ENCODE measurements at places on chromosomes 11 and 22.

DNA sequence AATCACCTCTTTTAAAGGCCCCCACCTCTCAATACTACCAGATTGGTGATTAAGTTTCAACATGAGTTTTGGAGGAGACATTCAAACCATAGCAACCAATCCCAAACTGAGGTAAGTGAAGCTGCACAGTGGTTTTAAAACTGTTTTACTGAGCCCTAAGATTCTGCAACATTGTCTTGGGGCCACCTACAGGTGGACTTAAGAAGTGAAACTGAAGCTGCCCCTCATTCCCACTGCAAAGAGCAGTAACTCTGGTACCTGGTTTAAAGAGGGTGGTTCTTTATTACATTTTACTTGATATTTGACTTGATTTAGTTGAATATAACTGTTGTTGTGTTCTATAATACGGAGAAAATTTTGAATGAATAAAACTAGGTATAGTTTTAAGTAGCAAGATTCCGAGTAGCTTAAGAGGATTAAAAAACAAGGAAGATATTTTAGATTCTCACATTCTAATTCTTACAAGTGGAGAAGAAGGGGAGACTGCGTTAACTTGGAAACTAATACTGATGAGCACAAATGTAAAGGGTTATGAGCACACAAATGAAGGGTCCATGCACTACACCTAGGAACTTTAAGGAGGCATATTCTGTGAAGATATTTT lies 26.7 kb downstream of the SYT9 start:
- DNase-seq: peak; percentile 1

DNA sequence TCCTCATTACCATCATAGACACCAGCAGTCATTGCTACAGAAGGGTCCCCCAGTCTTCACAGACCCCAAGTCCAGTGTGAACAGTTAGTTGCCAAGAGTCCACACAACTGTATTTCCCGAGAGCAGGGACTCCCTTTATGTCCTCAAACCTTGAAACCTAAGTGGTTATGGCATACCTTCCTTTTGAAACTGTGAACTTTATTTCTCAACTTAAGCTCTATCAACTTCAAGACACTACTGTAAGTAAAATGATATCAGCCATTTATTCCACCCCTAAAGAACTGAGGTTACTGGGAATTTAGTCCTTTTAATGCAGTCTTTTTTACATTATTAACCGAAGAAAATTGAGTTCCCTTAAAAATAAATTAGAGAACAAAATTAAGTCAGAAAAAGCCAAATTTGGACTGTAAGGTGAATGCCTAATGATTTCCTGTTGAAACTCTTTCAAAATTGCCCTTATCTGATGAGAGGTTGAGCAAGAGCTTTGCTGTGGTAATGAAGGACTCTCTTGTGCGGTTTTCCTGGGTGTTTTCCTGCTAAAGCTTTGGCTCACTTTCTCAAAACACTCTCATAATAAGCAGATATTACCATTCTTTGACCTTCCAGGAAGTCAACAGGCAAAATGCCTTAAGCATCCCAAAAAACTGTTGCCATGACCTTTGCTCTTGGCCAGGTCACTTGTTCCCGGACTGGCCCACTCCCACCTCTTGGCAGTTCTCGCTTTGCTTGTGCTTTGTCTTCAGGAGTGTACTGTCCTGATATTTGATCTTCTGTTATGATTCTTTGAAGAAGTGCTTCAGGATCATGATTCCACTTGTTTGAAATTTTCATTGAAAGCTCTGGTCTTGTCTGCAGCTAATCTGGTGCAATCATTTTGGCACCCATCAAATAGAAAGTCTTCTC lies 765.4 kb upstream of the ANO3 start:
- no peak for DNase-seq

- DNase-seq: no peak
Measured at GRCh38 chr11:133697161-133697560, 148.2 kb downstream of the SPATA19 start.

DNA sequence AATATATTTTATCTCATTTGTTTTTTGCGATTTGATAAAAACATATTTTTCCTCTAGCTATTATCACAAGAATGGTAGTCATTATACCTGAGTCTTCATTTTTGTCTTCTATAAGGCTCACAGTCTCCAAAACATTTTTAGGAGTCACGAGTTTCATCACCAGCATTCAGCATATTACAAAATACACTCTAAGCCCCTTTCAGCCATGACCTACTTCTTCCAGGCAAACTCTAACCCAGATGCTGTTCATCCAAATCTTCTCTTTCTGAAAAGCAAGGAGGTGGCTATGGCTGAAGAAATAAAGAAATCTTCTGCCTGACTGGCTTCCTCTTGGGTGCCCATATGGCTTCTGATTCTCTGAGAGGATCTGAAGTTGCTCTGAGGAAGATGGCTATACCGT lies 35.7 kb upstream of the USP47 start:
- no peak for DNase-seq

GRCh38 chr11:122784325-122784955 lies 53.9 kb upstream of the CRTAM start:
- no peak for DNase-seq

GRCh38 chr11:19027829-19028595 lies 32.5 kb downstream of the MRGPRX2 start:
- no peak for DNase-seq

- peak; percentile 51 for DNase-seq
Measured at GRCh38 chr11:124800226-124800929, at the start of gene MSANTD2. Gene MSANTD2 (minus strand): TSS chr11:124800406. CDS start chr11:124800380, 26 bp downstream.

DNA sequence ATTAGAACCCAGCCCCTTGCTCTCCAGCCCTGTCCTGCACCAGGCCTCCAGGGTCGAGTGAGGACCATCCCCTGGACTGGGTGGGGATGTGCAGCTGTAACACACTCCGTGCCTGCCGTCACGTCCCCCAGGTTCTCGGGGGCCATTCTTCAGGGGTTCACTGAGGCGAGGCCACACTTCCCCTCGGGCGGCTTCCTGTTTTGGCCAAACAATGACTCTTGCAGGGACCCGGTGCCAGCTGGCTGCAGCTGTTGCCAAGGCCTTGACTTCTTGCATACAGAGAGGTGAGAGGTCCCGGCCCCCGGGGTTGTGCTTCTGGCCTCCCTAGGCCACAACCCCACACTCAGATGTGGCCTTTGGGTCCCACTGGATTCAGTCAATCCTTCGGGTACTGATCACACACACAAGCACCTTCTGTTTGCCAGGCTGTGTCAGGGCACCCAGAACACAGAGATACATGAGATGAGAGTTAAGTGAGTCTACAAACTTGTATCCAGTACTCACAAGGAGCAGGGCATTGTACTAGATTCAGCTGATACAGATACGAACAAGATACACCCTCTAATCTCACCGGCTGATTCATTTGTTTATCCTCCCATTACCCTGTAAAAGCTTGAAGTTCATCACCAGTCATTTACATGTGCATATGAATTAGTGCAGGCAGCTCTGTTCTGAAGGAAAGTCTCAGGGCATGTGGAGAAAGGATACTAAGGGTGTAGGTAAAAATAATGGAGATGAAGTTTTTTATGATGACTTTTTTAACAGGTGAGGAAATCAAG lies 32.9 kb downstream of the LRRC32 start:
- DNase-seq: no peak

DNA sequence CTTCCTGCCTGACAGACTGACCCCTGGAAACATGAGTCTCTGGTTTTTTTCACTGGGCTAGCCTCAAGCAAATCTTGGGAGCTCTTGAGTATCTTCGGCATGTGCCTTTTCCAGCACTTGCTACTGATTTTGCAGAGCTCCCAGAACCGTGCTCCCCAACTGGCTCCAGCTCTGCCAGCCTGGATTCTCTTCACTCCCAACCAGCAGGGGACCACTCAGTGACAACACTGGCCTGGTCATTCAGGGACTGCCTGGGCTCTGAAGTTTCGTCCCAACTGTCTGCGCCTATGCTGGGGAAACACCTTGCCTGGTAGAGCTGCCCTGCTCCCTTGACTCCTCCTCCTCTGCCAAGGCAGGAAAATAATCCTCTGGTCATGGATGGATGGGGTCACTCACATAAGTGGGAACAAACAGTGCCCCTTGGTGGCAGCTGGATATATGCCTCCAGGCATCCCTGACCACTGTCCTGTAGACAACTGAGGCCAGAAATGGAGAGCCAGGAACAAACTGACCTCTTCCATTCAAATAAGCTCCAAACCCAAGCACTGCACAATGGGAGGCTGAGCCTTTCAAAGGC lies 30.2 kb downstream of the POLDIP3 start:
- DNase-seq: no peak

- no peak for DNase-seq
Measured at GRCh38 chr22:29617922-29618629, 14.6 kb downstream of the NF2 start.

- DNase-seq: no peak
Measured at GRCh38 chr11:115672999-115673411, 168.8 kb upstream of the CADM1 start.

DNA sequence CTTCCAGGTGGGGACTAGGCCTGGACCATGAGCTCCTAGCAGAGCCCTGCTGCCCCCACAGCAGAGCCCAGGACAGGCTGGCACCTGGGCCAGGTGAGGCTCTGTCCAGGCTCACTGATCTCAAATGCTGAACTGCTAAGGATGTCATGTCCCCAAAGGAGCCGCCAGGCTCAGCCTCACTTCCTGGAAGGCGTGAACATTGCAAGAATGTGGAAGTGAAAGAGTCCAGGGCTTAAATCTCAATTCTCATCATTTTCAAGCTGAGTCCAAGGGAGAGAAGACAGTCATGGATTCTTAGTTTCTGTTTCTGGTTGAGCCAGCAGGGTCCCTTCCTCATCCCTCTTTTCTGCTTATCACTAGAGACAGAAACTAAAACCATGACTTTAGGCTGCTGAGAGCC lies 5.0 kb downstream of the ASCL2 start:
- DNase-seq: no peak

DNA sequence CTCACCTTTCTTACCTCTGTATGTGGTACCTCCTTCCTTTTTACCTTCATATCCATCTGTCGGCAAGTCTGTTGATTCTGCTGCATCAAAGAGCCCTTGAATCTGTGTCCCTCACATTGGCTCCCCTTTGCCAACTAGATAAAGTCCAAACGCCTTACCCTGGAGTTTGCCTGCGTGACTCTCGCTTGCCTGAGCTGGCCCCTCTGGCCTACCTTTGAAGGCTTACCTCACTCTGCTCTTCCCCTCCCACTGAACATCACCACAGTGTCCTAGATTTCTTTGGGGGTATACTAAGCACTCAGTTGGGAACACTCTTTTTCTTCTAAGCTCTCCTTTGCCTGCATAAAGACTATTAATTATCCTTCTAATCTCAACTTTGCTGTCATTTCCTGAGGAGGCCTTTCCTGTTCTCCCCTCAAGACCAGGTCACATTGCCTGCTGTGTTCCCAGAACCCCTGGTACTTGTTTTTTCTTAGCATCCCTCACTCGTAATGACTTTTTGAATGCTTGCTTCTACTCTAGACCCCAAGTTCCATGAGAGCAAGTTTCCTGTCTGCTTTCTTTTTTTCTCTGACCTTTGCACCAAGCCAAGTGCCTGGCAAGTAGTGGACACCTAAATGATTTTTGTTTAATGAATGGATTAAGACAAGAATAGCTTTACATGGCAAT lies 67.8 kb upstream of the ADORA2A start:
- no peak for DNase-seq

DNA sequence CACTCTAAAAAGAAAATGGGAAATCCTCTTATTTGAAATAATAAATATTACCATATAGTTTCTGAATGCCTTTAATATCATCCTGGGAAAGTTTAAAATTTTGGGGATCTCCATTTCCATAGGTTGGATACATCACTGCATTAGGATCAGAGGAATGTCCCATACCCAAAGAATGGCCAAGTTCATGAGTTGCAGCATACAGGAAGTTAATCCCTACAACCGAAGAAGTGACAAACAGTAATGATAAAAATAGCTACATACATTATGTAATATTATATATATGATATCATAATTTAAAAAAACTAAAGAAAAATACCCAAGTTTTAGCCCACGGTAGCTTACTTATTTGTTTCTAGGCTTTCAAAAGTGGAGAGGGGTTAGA lies 7.4 kb downstream of the MMP7 start:
- DNase-seq: no peak

DNA sequence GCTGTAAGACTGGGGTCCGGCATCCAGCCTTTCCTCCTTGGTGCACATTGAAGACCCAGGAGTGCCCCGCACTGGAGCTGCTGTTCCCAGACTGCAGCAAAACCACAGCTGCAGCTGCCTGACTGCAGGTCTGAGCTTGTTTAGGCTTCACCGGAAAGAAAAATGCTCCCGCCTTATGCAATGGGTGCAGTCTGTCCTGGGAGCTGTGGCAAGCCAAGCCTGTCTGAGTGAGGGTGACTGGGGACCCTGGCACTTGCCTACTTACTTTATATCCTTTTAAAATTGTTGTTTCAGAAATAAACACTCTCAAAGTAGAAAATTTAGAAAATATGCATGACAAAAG lies 23.3 kb upstream of the CD44 start:
- no peak for DNase-seq

DNA sequence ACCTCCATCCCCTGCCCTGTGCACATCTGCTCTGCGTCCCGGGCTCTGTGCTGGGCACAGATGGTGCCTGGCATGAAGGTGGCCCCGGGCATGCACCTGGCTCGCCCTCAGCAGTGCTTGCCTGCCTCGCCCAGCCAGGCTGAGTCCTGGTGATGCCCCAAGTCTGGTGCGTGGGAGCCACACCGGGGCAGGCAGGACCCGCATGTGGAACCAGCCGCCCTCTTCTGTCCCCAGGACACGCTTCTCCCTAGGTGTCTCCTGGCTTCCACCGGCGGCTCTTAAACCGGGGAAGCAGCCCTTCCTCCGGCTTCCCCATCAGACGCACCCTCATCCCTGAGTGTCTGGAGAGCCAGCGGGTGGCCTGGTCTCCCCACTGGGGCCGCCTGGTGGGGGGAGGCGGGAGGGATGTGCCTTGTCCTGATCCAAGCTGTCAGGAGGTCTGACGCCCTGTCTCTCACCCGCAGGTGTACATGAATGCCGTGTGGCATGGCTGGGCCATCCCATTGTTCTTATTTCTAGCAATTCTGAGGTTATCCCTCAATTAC lies 45.0 kb downstream of the GRAMD4 start:
- DNase-seq: no peak

DNA sequence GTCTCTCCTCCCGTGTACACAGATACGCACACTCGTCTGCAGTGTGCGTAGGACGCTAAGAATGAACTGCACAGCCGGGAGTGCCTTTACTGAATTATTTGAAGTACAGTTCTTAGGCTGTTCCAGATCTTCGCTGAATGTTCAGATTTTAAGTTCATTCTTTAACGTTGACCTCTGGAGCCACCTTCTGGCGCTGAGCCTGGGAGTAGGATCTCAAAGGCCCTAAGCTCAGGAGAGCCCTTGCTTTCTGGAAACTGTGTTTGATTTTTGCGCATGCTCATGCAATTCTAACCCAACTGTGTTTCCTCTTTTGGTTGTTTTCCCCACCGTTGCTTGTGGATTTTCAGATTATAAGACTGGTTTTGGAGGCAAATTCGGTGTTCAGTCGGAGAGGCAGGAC lies 22.8 kb downstream of the CTTN start:
- DNase-seq: no peak

GRCh38 chr11:63775191-63775590 lies 6.6 kb upstream of the ZFTA start:
- no peak for DNase-seq

Measured in hypothalamus (tissue), 51 donors.